ENCODE measurements at places on chromosomes 6 and 20.

- no peak for DNase-seq
Observed at GRCh38 chr6:37456126-37456525, 23.1 kb downstream of the CMTR1 start.

GRCh38 chr20:37630993-37631392, 62.8 kb upstream of the CTNNBL1 start:
- DNase-seq: no peak

- DNase-seq: no peak
Observed at GRCh38 chr20:23744817-23745216, 5.9 kb downstream of the CST1 start.

- DNase-seq: no peak
Observed at GRCh38 chr20:63036291-63036690, 29.5 kb upstream of the BHLHE23 start.

DNA sequence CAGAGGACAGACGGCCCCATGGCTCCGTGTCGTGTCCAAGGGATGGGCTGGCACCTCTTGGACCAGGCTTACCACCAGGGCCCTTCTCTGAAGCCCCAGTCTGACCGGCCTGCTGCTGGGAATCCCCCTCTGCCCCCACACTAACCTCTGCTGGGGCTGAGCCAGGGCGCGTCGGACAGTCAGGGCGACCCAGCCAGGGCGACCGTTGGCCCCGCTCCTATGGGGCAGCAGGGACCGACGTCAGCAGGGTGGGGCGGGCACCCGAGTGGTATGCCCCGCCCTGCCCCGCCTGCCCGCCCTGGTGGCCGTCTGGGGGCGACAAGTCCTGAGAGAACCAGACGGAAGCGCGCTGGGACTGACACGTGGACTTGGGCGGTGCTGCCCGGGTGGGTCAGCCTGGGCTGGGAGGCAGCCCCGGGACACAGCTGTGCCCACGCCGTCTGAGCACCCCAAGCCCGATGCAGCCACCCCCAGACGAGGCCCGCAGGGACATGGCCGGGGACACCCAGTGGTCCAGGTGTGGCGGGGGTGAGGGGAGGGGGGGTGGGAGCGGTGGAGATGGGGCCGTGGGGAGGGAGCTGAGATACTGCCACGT, at the start of gene SLC17A9:
TSS of gene SLC17A9 (plus strand) at position 337 of the 595 bp plus-strand sequence. CDS start at position 459, 122 bp downstream.
- peak; percentile 53 for DNase-seq

- DNase-seq: no peak
Observed at GRCh38 chr6:106608080-106608668, 21.1 kb downstream of the RTN4IP1 start.

- no peak for DNase-seq
Observed at GRCh38 chr6:1400126-1400850, 10.9 kb downstream of the FOXF2 start.

- no peak for DNase-seq
Observed at GRCh38 chr20:62494537-62494936, 18.7 kb upstream of the GATA5 start.

DNA sequence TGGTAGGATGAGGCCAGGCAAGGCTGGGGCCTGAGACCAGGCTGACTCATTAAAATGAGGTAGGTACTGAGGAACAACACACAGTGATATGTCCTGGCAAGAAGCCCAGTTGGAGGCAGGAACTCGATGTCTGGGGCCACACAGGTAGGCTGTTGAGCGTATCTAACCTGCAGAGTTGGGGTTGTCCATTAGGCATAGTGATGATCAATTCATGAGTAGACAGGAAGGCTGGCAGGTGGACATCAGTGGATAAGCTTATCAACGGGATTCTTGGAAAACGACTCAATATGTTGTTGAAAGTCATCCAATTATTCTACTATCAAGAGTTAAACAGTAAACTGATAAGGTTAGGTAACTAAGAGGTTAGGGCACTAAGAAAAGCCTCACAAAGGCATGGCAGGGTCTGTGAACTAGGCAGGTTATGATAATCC, 193.2 kb upstream of the COL21A1 start:
- DNase-seq: no peak

GRCh38 chr6:170176136-170176897, 114.6 kb downstream of the DLL1 start:
- no peak for DNase-seq

GRCh38 chr6:111926731-111927302, 53.6 kb upstream of the FYN start:
- no peak for DNase-seq
